ENCODE measurements at places on chromosomes 16 and 17.

- no peak for DNase-seq
Measured at GRCh38 chr16:27164352-27164751, 39.0 kb upstream of the KDM8 start.

GRCh38 chr16:58515125-58515870, at the start of gene SETD6:
Gene SETD6 (plus strand): TSS chr16:58515517. CDS start chr16:58515538, 21 bp downstream.
- DNase-seq, result peak; percentile 82

DNA sequence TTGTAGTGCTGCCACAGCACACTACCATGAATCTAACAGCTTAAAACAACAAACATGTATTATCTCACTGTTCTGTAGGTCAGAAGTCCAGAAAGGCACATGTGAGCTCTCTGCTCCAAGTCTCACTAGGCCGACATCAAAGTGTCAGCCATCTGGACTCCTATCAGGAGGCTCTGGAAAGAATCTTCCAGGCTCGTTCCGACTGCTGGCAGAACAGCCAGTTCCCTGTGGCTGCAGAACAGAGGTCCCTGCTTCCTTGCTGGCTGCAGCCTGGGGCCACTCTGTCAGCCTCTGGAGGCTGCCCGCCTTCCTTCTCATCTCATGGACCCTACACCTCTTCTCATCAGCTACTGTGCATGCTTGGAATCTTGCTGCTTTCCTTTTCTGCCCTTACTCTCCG, 168.9 kb downstream of the CBLN1 start:
- DNase-seq, result no peak

DNA sequence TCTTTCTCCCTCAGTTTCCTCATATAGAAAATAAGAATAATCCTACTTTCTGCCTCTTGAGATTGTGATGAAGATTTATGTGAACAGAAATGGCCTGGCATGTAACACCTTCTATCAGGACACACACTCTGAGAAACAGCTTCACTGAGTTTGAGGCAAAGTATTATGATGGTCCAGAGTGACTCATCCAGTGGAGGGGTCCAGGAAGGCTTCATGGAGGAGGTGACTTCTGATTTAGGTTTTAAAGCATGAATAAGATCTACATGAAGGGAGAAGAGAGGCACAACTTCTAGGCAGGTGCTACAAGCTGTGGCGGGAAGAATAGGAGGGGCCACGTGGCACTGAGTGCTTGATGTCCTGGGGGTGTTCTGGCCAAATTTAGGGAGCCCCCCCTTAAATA, 124.4 kb upstream of the SDK2 start:
- DNase-seq, result no peak

GRCh38 chr16:54696522-54696921, 234.1 kb upstream of the IRX5 start:
- DNase-seq, result no peak

DNA sequence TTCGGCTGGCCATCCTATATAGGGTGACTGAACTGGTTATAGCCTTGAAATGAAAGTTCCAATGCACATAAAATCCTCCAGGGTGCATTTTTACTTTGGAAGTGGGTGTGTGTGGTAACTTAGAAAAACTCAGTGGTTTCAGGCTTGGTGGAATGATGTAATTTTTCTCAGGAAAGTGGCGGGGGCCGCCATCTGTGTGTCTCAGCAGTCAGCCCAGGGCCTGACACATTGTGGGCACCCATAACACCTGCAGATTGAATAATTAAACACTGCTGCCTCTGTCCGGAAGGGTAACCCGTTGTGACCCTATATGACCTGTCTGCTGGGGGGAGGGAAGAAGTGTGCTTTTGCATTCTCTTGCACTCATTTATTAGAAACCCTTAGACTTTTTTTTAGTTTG, 2.2 kb upstream of the PDP2 start:
- DNase-seq, result peak; percentile 14

DNA sequence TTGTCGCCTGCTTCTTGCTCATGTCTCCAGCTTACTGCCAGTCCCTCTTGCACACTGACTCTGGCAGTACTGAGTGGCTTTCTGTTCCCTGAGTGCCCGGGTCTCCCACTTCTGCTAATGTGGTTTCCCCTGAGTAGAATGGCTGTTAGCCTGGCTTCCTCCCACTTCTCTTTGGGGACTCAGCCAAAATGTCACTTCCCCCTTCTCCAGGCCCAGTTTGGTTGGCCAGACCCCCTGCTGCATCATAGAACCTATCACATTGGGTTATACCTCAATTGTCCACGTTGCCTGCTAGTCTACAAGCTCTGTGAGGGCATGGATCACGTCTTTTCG, 304.4 kb downstream of the HS3ST3B1 start:
- DNase-seq, result no peak

DNA sequence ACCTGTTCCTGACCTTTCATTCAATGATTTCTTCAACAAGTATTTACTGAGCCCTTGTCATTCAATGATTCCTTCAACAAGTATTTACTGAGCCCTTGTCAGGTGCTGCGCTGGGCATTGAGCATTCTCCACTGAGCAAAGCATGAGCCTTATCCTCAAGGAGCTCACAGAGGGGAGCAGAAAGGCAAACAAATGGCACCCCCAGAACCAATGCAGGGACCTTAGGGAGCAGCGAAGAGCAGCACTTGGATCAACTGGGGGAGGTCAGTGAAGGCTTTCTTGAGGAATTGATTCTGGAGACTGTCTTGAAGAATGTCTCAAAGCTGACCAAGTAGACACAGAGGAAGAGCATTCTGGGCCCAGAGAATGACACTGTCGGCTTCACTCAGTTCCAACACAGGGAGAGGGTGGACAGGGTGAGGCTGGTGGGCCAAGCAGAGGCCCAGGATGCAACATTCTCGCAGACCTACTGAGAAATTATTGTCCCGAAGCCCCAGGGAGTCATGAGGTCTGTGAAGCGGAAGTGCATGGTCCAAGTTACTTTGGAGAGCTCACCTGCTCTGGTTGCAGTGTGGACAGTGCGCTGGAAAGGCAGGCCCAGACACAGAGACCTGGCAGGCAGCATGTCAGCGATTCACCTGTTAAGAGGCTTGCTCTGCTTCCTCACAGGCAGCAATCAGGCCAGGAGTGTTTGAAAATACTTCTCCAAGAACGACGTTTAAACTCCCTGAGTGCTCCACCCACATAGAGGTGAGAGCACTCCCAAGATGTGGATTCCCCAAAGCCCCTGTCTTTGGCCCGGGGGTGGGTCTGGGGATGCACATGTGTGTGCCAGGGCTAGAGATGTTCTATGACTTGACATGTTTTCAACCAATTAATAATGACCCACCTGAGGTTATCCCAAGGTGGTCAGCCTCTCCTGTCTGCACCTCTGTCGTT, 3.2 kb upstream of the MPO start:
- DNase-seq, result no peak

DNA sequence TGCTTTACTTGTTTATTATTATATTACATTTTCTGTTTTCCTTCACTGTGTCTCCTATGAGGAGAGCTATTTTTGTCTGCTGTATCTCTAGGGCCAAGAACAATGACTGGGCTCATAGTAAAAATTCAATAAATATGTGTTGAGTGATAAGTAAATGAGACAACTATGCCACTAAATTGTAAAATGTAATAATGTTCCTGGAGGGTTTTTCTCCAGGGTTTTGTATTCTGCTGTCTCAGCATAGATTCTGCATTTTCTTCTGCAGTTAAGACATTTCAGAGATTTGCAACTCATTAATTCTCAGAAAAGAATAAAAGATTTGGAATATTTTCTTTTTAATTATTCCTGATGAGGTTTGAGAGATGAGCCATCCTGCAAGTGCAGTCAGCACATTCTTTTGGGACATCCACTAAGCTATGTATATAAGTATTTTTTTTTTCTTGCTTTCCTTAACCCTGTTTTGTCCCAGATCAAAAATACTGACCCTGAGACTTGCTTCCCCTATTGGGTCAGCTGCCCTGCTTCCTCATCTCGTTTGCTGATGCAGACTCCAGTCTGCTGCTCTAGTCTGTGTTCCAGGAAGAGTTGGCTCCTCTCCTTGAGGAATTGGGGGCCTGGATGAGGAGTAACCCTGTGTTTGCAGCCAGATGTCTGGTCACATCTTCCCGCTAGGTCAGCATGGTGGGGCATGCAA, 122.9 kb downstream of the ABCA8 start:
- no peak for DNase-seq

GRCh38 chr16:81711657-81712319, 67.3 kb upstream of the PLCG2 start:
- peak; percentile 96 for DNase-seq

GRCh38 chr16:10441726-10442125, 55.9 kb downstream of the ATF7IP2 start:
- no peak for DNase-seq

DNA sequence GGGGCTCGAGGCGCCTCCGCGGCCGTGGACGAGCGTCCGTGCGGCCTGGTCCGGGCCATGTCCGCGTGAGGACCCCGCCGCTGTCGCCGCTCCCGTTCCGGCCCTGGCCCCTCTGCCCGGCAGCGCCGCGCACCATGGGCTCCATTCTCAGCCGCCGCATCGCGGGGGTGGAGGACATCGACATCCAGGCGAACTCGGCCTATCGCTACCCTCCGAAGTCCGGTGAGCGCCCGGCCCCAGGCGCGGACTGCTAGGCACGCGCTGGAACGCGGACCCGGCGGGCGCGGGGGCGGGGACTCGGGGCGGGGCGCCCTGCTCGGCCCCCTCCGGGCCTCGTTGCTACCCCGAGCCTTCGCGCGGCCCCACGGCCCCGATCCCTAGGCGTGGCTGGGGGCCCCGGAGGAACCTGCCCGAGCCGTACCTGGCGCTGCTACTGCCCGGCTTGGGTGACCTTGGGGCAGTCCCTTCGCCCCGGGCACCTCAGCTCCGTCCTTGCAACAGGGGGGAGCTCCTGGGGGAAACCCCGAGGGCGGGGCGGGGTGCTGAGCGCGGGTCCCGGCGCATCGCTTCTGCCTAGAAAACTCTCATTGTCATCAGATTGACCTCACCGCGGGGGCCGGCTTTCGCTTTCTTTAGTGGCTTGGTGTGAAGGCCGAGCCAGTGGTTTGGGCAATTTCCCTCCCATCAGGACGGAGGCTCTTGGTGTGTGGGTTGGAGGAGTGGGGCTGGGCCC, 367 bp downstream of the MGRN1 start:
- peak; percentile 56 for DNase-seq

GRCh38 chr16:21937336-21937829, 15.8 kb upstream of the UQCRC2 start:
- DNase-seq, result no peak

- no peak for DNase-seq
Measured at GRCh38 chr17:38717139-38717745, 12.2 kb downstream of the MLLT6 start.

- peak; percentile 83 for DNase-seq
Measured at GRCh38 chr17:15944759-15945526, at the start of gene ADORA2B. Gene ADORA2B (plus strand): TSS chr17:15945130. CDS start chr17:15945249, 119 bp downstream.

- DNase-seq, result peak; percentile 96
Measured at GRCh38 chr16:75377729-75378386, 55.4 kb downstream of the CFDP1 start.

DNA sequence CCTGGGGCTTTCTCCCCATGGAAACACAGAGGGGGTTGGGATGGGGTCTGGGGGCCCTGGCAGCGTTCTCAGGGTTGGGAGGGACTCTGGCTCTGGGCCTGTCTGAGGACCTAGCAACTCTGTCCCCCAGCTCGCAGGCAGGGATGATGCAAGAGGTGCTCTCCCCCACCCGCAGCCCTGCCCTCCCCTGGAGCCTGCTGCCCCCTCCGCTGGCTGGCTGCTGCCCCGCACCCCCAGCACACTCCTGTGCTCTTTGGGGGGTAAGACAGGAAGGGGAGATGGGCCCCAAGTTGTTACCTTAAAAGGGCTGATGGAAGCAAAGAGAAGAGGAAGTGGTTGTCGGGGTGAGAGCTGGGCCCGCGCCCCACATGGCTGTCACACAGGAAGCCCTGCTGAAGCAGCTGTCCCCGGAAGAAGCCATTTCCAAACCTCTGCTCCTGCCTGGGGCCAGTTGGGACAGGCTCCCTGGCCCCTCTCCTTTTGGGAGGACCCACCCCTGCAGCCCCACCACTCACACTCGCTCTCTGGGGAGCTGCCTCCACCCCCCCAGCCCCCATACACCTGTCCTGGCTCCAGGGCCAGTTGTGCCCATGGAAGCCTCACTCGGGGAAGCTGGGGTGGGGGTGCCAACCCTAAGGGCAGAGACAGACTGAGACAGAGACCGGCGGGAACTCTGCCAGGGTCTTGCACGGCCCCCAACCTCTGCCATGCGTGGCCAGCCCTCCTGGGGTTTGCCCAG, 2.5 kb downstream of the CORO1A start:
- DNase-seq, result no peak

DNA sequence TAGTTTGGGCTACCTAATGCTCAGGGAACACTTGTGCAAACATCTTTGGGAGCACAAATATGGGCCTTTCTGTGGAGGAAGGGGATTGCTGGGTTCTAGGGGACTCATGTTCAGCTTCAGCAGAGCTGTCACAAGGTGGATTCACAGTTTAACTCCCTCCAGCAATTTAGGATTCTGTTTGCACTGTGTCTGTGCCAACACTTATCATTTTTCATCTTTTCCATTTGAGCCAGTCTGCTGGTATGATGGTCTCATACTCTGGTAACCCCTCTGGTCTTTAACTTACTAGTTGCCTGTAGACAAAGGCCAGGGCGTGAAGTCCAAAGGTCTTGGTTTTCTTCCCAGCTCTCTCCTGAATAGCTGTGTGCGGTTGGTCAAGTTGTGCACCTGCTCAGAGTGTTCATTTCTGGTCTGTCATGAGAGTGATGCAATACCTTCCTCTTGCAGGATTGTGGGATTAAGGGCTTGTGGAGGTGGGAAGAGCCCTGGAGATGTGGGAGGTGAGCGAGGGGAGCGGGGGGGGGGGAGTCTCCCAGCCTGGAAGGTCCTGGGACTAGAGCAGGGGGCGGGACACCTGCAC, 152.6 kb downstream of the CMIP start:
- DNase-seq, result no peak

DNA sequence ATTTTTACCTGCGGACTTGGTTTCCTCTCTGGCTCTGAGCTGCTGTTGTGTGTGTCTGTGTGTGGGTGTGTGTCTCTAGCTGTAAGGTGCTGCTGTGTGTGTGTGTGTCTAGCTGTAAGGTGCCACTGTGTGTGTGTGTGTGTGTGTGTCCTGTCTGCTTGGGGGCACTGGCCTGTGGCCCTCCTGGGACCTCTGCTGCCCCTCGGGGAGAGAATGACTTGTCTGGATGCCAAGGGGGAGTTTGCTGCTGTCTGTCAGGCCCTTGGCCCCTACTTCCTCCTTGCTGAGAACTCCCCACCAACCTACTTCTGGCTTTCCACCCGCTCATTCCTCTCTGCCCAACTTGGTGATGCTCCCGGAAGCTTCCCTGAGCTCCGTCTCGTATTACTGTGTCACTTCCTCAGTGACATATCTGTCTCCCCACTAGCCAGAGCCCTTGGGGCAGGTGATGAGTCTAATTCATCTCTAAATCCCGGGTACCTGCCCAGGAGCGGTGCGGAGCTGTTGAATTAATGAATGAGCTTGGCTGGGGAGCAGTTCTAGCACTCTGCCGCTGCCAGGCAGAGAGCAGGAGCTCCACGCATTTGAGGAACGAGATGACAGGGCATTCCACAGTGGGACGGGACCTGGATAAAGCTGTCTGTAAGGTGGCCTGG, 3.5 kb upstream of the LASP1NB start:
- peak; percentile 29 for DNase-seq

- DNase-seq, result peak; percentile 83
Measured at GRCh38 chr16:3020247-3020603, at the start of gene TNFRSF12A. Gene TNFRSF12A (plus strand): TSS chr16:3020368. CDS start chr16:3020398, 30 bp downstream.
